ENCODE measurements at places on chromosomes 1 and 21.

- H3K4me1 ChIP-seq, result peaks cover 38% of the 10 kb centered on the region
- H3K27ac ChIP-seq, result no peak overlapping the region
- H3K36me3 ChIP-seq, result peaks cover 77% of the 10 kb centered on the region
- H3K4me3 ChIP-seq, result no peak overlapping the region
Measured at GRCh38 chr21:45461369-45461750, 56.4 kb downstream of the COL18A1 start.

GRCh38 chr1:169949139-169949538, 55.4 kb upstream of the SCYL3 start:
- peak; percentile 65 for DNase-seq
- H3K4me1 ChIP-seq, result no peaks in the 10 kb centered on the region
- H3K27me3 ChIP-seq, result no peaks in the 10 kb centered on the region
- no peak overlapping the region for H3K4me3 ChIP-seq

- H3K27ac ChIP-seq, result no peak overlapping the region
- no peak for DNase-seq
- H3K36me3 ChIP-seq, result peaks cover 15% of the 10 kb centered on the region
- H3K27me3 ChIP-seq, result peaks cover 32% of the 10 kb centered on the region
- peak overlapping the region; percentile 93 for H3K4me3 ChIP-seq
Measured at GRCh38 chr21:44938772-44939531, 877 bp upstream of the SLX9 start.

GRCh38 chr21:44444286-44444931, 10.9 kb upstream of the LRRC3 start:
- no peak overlapping the region for H3K27ac ChIP-seq
- H3K4me1 ChIP-seq, result peaks cover 2% of the 10 kb centered on the region
- H3K4me3 ChIP-seq, result no peak overlapping the region

GRCh38 chr1:215523906-215524305, 43.2 kb upstream of the KCTD3 start:
- H3K27ac ChIP-seq, result no peak overlapping the region
- H3K4me3 ChIP-seq, result no peak overlapping the region
- DNase-seq, result peak; percentile 69
- no peaks in the 10 kb centered on the region for H3K4me1 ChIP-seq

- peaks cover 7% of the 10 kb centered on the region for H3K4me1 ChIP-seq
- H3K4me3 ChIP-seq, result no peak overlapping the region
- H3K27ac ChIP-seq, result no peak overlapping the region
- no peaks in the 10 kb centered on the region for H3K27me3 ChIP-seq
- DNase-seq, result no peak
Measured at GRCh38 chr1:7501084-7501491, 270.0 kb upstream of the VAMP3 start.

GRCh38 chr1:104028416-104029035, 278.8 kb downstream of the AMY1C start:
- H3K27me3 ChIP-seq, result no peaks in the 10 kb centered on the region
- H3K4me1 ChIP-seq, result no peaks in the 10 kb centered on the region
- H3K27ac ChIP-seq, result no peak overlapping the region

- H3K36me3 ChIP-seq, result peaks cover 42% of the 10 kb centered on the region
- H3K27ac ChIP-seq, result no peak overlapping the region
- no peak overlapping the region for H3K4me3 ChIP-seq
- no peaks in the 10 kb centered on the region for H3K27me3 ChIP-seq
Measured at GRCh38 chr1:225494789-225495359, 67.0 kb upstream of the LBR start.

DNA sequence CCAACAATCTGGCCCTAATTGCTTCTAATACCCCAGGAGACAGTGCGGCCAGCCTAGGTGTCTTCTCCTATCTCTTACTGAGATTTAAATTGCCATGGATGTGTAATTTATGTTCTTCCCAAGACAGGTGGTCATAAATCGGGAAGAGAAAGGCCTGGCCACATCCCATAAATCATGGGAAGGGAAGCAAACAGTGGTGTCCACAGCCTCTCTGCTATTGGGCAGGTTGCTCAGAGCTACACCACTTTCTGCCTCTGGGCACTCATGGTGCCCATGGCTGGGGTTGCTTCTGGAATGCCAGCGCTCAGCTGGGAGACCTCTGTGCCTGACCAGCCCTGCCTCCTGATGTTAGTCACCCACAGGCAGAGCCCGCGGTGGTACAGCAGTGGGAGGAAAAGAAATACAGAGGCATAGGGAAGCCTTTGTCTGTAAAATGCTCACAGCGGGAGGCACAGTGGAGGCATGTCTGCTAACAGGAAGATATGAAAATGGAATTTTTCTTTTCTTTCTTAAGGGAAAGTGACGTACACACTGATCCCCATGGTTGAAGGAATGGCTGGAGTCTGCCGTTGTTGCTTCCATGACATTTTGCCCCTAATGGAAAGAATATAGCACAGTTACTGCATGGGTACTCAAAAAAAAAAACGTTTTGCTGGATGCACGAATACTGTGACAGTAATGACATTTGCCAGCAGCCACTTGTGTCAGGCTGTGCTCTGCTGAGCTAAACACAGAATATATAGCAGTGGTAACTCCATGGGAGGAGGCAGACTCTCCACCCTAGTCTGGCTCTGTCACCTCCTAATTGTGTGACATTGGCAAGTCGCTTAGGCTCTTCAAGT, 21.9 kb downstream of the MTARC1 start:
- peak overlapping the region; percentile 48 for H3K27ac ChIP-seq
- DNase-seq, result peak; percentile 67
- H3K27me3 ChIP-seq, result no peaks in the 10 kb centered on the region
- H3K4me1 ChIP-seq, result peaks cover 17% of the 10 kb centered on the region
- peaks cover 7% of the 10 kb centered on the region for H3K36me3 ChIP-seq

DNA sequence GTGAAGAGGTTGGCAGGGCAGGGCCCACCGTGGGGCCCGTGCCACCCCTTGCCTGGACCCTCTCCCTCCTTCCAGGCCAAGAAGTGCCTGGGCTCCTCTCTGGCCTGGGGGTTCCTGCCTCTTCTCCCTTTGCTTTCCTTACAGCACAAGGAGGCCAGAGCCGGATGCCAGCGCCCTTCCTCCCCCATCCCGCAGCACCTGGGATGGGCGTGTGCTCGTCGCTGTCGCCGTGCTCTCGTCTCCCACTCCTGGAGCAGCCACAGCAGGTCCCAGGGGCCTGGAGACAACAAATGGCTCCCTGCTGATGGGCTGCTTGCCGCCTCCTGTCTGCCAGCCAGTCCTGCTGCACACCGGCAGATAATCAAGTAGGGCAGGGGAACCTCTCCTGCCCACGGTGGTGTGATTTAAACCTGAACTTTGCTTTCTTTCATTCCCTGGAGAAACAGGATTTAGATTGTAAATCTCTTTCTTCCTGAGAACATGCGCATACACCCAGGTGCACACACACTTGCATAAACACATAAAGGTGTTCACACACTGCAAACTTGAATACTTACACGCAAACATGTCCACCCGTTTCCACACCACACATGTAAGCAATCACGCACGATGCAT, 50.8 kb upstream of the POU3F1 start:
- H3K4me1 ChIP-seq, result no peaks in the 10 kb centered on the region
- H3K36me3 ChIP-seq, result no peaks in the 10 kb centered on the region
- no peak overlapping the region for H3K27ac ChIP-seq
- no peak for DNase-seq
- H3K27me3 ChIP-seq, result peaks cover 24% of the 10 kb centered on the region
- H3K4me3 ChIP-seq, result no peak overlapping the region

- no peak overlapping the region for H3K4me3 ChIP-seq
- no peak overlapping the region for H3K27ac ChIP-seq
Measured at GRCh38 chr1:66315671-66316070, 218.3 kb upstream of the SGIP1 start.

DNA sequence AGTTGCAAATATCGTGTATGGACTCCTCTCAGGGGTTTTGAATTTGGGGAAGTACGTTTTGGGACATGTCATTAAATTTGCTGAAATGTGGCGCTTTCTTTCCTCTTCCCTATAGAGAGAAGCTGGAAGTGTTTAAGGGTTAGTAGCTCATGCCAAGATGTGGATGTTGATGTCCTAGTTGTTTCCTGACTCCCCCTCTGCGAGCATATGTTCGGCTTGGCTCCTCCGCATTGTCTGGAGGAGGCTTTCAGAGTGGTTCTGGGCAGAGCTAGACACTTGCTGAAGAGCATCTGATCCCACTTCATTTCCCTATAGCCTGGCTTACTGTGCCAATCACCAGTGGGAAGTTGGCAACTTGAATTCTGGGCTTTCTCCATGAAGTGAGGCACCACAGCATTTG, 347.4 kb upstream of the B3GALT2 start:
- no peak for DNase-seq
- H3K27me3 ChIP-seq, result no peaks in the 10 kb centered on the region
- no peak overlapping the region for H3K4me3 ChIP-seq
- H3K36me3 ChIP-seq, result no peaks in the 10 kb centered on the region
- H3K27ac ChIP-seq, result no peak overlapping the region
